RWPE1 (cell line): ENCODE measurements at places on chromosomes 6 and 20.

DNA sequence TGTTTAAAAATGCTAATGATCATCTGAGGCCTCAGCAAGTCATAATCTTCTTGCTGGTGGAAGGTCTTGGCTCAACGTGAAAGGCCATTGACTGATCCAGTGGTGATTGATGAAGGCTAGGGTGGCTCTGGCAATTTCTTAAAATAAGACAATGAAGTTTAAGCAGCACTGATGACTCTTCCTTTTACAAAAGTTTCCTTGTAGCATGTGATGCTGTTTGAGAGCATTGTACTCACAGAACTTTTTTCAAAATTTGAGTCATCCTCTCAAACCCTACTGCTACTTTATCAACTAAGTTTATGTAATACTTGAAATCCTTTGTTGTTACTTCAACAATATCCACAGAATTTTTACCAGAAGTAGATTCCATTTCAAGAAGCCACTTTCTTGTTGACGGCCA lies 382.3 kb downstream of the ESR1 start:
- no peak for DNase-seq

- no peak for DNase-seq
Measured at GRCh38 chr6:129481706-129482105, 228.3 kb downstream of the ARHGAP18 start.

- DNase-seq: no peak
Measured at GRCh38 chr6:44229376-44230033, 6.1 kb downstream of the SLC29A1 start.

DNA sequence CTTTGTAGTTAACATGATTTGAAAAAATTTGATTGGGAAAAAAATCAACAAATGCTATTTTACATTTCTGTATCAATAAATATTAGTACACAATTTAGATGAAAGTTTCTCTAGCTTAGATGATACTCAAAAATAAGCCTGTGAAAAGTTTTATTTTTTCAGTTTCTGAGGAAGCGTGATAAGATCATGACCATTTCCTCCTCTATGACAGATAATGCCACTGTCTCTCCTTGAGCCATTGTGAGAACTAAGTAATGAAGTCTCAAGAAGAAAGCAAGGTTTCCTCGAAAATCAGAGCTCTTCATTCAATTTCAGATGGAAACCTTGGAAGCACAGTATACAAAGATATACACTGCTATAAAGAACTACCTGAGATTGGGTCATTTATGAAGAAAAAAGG lies 395.0 kb downstream of the HDGFL1 start:
- no peak for DNase-seq

DNA sequence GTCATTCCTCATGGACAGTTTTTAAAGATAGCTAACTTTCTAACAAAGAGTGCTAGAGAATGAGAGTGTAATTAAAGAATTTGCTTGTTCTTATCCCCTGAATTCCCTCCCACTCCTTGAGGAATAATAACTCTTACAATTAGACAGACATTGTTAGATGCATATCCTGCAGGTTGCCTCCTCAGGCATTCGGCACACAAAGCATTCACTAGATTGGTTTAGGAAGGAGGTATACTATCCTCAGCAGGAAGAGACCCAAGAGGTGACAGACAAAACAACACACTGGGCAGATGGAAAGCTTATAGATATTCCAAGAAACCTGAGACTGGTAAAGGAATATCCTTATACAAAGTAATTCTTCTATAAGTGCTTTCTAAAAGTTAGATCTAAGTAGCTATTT lies 109.1 kb upstream of the FAM184A start:
- no peak for DNase-seq

DNA sequence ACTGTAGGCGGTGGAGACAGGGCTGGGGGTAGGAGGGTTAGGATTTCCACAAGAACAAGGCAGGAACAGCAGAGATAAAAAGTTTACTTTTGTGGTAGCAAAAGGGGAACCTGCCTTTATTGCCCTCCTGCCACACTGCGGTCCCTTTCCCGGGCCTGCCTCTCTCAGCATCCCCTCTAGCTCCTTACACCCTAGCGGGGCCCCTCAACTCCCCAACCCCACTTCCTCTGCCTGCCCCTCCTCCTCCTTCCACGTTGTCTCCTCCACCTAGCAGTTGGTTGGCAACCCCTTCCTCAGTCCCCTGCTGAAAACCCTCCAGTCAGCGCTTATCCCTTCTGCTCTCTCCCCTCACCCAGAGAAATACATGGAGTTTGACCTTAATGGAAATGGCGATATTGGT lies 714 bp downstream of the AIF1 start:
- DNase-seq: no peak

DNA sequence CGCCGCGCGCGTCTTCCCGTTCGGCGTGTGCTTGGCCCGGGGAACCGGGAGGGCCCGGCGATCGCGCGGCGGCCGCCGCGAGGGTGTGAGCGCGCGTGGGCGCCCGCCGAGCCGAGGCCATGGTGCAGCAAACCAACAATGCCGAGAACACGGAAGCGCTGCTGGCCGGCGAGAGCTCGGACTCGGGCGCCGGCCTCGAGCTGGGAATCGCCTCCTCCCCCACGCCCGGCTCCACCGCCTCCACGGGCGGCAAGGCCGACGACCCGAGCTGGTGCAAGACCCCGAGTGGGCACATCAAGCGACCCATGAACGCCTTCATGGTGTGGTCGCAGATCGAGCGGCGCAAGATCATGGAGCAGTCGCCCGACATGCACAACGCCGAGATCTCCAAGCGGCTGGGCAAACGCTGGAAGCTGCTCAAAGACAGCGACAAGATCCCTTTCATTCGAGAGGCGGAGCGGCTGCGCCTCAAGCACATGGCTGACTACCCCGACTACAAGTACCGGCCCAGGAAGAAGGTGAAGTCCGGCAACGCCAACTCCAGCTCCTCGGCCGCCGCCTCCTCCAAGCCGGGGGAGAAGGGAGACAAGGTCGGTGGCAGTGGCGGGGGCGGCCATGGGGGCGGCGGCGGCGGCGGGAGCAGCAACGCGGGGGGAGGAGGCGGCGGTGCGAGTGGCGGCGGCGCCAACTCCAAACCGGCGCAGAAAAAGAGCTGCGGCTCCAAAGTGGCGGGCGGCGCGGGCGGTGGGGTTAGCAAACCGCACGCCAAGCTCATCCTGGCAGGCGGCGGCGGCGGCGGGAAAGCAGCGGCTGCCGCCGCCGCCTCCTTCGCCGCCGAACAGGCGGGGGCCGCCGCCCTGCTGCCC lies 1.1 kb downstream of the SOX4 start:
- peak; percentile 40 for DNase-seq

- no peak for DNase-seq
Measured at GRCh38 chr6:13985663-13986325, 61.0 kb downstream of the RNF182 start.

- DNase-seq: peak; percentile 22
Measured at GRCh38 chr6:150894935-150895552, 29.5 kb downstream of the MTHFD1L start.

DNA sequence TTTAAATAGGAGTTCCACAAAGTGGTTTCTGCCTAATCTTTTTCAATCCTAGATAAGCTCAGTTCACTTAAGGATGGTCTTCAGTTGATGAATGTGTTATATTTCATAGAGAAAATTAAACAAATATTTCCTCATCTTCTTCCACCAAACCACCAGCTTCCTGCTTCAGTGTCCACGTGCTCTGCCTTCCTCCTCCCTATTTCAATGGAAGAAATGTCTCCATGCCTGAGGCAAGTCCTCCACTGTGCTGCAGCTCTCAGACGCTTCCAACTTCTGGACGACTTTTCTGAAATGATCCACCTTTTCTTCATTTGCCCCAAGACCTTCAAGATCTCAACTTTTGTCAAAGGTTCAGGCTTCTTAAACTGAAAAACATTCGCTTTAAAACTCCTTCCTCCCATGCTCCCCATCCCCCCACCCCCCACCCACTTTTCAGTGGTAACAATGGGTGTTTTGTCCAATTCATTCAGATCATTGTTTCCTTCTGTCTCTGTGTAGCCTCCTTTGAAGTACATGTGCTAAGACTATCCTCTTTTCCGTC lies 25.3 kb upstream of the FABP7 start:
- DNase-seq: no peak

DNA sequence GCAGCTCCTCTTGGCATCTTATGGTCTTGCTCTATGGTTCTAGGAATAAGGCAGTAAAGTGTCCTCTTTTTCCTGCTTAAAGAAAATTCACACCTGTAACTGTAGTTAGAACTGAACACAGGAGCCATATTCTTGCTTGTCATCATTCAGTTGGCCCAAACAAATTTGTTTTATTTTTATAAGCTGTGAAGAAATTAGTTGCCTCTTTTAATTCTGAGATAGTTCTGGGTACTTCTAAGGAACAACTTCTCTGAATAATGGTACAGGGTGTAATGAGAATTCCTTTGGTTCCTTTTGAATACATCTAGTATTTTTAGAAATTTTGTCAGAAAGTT lies 1.4 kb downstream of the MAP3K4 start:
- DNase-seq: no peak

GRCh38 chr6:135022050-135022697 lies 32.4 kb downstream of the HBS1L start:
- DNase-seq: no peak

GRCh38 chr6:2768696-2769095 lies 3.5 kb downstream of the WRNIP1 start:
- no peak for DNase-seq

GRCh38 chr20:51365670-51366069 lies 176.8 kb downstream of the NFATC2 start:
- DNase-seq: peak; percentile 88

GRCh38 chr20:52305858-52306257 lies 114.3 kb upstream of the ZFP64 start:
- DNase-seq: no peak

GRCh38 chr6:125792172-125792571 lies 1.4 kb downstream of the NCOA7 start:
- no peak for DNase-seq

- DNase-seq: peak; percentile 61
Measured at GRCh38 chr6:154111025-154111424, 72.0 kb downstream of the OPRM1 start.

GRCh38 chr6:154632119-154632518 lies 101.1 kb upstream of the SCAF8 start:
- no peak for DNase-seq

- no peak for DNase-seq
Measured at GRCh38 chr6:130313206-130313605, 52.6 kb upstream of the TMEM200A start.

- no peak for DNase-seq
Measured at GRCh38 chr6:31572041-31572911, at the start of gene LTA. Gene LTA (plus strand): TSS chr6:31572289. CDS start chr6:31572743, 454 bp downstream.

- no peak for DNase-seq
Measured at GRCh38 chr6:92822222-92822621, 597.1 kb downstream of the EPHA7 start.

- no peak for DNase-seq
Measured at GRCh38 chr6:75931011-75931680, 141.3 kb downstream of the IMPG1 start.

GRCh38 chr6:138869398-138869797 lies 73.5 kb downstream of the ECT2L start:
- DNase-seq: no peak

- no peak for DNase-seq
Measured at GRCh38 chr6:122363769-122364483, 35.5 kb upstream of the HSF2 start.

DNA sequence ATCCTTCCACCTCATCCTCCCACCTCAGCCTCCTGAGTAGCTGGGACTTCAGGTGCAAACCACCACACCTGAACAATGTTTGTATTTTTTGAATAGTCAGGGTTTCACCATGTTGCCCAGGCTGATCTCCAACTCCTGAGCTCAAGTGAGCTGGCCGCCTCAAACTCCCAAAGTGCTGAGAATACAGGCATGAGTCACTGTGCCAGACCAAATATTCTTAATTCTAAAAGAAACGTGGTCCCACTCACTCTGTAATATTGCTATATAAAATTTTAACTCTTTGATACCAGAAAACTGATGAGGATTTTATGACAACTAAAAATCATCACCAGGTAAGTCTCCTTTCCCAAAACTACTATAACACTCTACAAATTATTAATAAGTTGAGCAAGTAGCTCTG lies 716.8 kb upstream of the GJE1 start:
- no peak for DNase-seq

DNA sequence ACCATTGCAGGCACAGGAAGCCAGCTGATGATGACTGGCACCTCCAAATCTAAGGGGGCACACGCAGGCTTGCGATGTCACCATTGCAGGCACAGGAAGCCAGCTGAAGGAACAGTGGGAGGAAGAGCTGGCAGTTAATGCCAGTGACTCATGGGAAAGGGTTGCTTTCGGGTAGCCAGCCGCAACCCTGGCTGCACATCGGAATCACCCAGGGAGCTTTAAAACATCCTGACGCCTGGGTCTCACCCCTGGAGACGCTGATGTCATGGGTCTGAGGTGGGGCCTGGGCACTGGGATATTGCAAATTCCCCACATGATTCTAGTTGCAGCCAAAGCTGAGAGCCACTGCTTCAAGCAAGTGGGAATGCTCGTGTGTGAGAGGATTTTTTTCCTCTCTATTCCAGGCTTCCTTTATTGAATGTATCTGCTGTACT lies 16.1 kb upstream of the CCN6 start:
- DNase-seq: peak; percentile 67

DNA sequence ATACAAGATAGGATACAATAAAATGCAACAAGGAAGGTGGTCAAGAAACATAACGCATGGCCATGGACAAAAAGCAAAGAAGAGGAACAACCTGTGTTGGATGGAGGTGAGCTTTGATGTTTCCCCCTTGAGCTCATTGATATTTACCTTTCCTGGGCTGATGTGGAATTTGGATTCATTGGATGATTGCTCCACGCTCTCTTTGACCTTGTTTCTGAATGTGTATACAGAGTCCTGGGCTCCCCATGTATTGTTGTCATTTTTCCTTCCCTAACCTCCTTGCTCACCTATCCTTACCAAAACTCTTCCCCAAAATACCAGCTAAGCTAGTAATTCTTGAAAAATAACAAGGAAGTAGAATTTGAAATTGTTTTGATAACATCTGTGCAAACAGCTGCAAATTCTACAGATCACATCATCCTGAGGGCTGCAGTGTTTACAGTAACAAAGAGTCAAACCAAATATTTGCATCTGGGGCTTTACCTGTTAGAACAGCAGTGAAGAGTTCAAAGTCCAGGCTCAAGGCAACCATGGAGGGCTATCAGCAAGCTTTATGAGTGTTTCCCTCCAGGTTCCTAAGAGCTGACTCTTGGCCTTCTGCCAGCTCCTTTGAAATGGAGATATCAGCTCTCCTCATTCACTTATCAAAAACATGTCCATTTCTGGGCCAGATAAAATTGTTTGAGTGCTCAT lies 214.3 kb upstream of the MARCKS start:
- no peak for DNase-seq

GRCh38 chr20:46954490-46955038 lies 59.9 kb downstream of the EYA2 start:
- peak; percentile 77 for DNase-seq

GRCh38 chr6:123529843-123530242 lies 106.9 kb downstream of the TRDN start:
- peak; percentile 10 for DNase-seq

- DNase-seq: peak; percentile 85
Measured at GRCh38 chr6:1524040-1524480, 85.7 kb upstream of the FOXC1 start.

- no peak for DNase-seq
Measured at GRCh38 chr6:16386057-16386456, 147.7 kb downstream of the GMPR start.

- DNase-seq: no peak
Measured at GRCh38 chr20:42083280-42083679, 465.1 kb upstream of the CHD6 start.
